OCI-LY7 (cell line): ENCODE measurements at places on chromosomes 1 and 21. TPM values are rescaled to one million over a fixed set of nuclear protein-coding genes. Genes with fewer than 3 reads are reported as not detected.

POU2F1 gene
- total RNA-seq, result 52.3 and 53.4 TPM in 2 replicates

XCL2 gene
- not detected in 2 replicates for total RNA-seq

NBPF1 gene
- 33.1 and 34.1 TPM in 2 replicates for total RNA-seq

PPP1R12B gene
- total RNA-seq, result 23.5 and 24.0 TPM in 2 replicates

ELF3 gene
- 0.18 and 0.44 TPM in 2 replicates for total RNA-seq

COL16A1 gene
- total RNA-seq, result not detected in 2 replicates

DNA sequence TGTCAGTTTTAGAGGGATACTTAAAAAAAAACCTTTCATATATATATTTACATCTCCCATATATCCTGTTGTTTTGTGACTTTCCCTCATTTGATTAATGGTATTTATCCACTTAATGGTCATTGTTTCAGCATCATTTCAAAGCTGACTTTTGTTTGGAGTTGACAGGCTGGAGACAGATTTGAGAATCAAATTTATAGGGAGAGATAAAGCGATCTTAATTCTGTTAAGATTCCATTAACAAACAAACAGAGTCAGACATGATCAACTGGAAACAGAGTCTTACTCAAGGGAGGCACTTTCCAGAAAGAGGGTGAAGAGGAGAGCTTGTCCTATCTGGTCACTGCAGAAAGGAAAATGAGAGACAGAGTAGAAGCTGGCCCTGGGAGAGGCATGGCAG is 283.4 kb downstream of the TTLL7 start:
- DNase-seq, result no peak

DNA sequence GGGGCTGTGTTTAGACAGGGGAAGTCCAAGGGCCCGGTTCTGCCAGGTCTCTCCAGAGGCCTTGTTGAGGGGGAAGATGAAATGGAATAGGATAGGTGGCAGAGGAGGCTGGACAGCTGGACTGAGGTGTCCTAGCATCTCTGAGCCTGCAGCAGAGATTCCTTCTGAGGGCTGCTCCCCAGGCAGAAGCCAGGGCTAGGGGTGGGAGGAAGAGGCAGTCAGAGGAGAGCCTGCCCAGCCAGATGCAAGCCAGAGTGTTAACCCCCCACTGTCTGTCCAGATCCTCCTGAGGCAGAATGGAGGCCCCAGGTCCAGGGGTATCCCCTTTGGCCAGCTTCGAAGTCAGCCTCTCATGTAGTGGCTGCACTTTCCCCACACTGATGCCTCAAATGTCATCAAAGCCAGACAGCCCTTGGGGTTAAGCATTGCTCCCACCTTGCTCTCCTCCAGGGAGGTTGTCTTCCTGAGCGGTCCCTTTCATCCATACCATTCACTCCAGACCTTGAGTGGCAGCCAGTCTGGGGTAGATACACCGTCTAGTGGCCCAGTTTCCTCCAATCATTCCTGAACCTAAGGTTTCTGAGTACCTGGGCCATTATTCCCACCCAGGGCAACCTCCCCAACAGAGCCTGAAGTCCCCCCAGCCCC is 1.7 kb downstream of the CSF1 start:
- DNase-seq, result no peak

DNA sequence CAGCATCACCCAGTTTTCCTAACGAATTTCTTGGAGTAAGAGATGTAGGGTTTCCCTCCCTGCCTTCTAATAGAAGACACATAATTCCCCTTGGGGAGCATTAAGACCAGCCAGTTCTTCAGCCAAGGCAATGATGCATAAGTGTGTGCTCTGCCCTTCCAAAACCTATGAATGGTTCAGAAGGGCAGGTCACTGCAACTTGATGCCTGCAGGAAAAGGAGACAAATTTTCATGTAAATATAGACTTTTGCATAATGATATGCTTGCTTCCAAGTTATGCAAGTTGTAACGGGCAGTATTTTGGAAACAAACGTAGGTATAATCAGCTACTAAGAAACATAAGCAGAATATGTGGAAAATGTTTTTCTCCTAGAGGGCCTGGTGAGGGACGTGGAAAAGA is 31.6 kb downstream of the PTGS2 start:
- no peak for DNase-seq
